ENCODE measurements at places on chromosomes 5 and 9.
A peak's percentile ranks its signal among the peaks of the same experiment; 100 is the strongest.

- no peaks in the 10 kb centered on the region for H3K27me3 ChIP-seq
- no peak overlapping the region for H3K4me3 ChIP-seq
- H3K27ac ChIP-seq, result peak overlapping the region; percentile 43
- no peak for DNase-seq
- H3K36me3 ChIP-seq, result peaks cover 8% of the 10 kb centered on the region
Measured at GRCh38 chr5:32280656-32281081, 32.1 kb downstream of the MTMR12 start.

DNA sequence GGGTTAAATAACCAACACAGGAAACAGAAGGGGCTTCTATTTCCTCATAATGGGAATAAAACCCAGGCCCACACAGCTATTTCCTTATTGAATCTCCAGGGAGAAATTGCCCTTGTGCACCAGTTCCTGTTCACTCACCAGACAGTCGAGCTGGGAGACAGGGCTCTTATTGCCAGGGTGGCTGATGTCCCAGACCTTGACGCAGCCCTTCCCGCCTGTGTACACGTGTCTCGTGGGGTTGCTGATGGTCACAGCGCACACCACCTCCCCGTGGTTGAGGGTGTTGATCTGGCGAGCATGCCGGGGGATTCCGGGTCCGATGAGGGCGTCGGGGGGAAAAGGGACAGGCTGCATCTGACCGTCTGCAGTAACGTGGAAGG lies 96.5 kb downstream of the TLE1 start:
- H3K4me1 ChIP-seq, result peaks cover 11% of the 10 kb centered on the region
- no peaks in the 10 kb centered on the region for H3K27me3 ChIP-seq
- H3K36me3 ChIP-seq, result peaks cover 71% of the 10 kb centered on the region

DNA sequence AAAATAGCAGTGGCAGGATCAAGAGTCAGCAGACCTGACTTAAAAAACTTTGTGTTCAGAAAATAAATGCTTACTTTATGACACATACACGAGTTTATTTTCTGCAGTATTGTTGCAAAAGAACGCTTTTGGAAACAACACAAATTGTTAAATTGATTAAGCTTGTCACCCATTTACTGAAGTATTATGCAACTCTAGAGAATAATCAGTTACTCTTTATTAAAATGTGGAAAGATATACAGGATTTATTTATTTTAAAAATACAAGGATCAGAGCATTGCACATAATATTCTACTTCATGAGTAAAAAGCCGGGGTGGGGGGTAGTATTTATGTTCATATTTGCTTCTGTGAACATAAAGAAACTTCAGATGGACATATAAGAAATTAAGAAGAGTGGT lies 20.0 kb downstream of the FYB1 start:
- DNase-seq, result no peak
- H3K27me3 ChIP-seq, result no peaks in the 10 kb centered on the region
- H3K36me3 ChIP-seq, result no peaks in the 10 kb centered on the region
- H3K4me1 ChIP-seq, result peaks cover 69% of the 10 kb centered on the region
- peak overlapping the region; percentile 14 for H3K27ac ChIP-seq
- no peak overlapping the region for H3K4me3 ChIP-seq

DNA sequence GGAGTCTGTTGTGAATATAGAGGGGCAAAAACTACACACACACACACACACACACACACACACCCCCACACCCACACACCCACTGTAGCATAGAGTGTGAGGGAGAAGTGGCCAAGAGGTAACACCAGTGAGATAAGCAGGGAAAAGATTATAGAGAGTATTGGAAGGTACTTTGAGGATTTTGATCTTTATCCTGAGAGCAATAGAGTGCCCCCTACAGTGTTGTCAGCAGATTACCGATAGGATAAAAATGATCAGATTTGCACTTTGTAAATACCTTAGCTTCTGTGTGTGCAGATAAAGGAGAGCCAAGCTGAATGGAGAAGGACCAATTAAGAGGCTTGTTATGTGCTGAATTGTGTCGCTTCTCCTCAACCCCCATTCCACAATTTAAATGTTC lies 32.3 kb downstream of the ERCC6L2 start:
- no peaks in the 10 kb centered on the region for H3K27me3 ChIP-seq
- H3K36me3 ChIP-seq, result peaks cover 3% of the 10 kb centered on the region
- no peak overlapping the region for H3K4me3 ChIP-seq
- no peak for DNase-seq

DNA sequence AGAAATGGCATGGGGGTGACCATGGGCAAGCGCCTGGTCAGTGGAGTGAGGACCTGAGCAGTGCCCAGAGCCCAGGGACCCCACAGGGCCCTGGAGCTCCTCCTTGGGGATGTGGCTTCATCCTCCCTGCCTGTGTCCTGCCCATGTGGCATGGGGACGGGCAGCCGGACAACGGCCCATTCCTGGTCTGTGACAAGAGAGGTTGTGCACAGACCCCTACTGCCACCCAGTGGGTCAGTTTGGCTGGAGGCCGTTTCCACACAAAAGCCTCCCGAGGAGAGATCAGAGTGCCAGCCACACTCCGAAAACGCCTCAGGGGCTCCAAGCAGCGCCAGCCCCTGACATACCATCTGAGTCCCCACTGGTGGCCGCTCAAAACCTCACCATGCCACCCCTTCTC lies 19.8 kb downstream of the SLC6A18 start:
- H3K27ac ChIP-seq, result no peak overlapping the region
- no peak for DNase-seq
- no peaks in the 10 kb centered on the region for H3K4me1 ChIP-seq
- H3K4me3 ChIP-seq, result no peak overlapping the region
- peaks cover 21% of the 10 kb centered on the region for H3K27me3 ChIP-seq

GRCh38 chr5:103178167-103178566 lies 58.1 kb downstream of the PPIP5K2 start:
- H3K27ac ChIP-seq, result no peak overlapping the region
- no peaks in the 10 kb centered on the region for H3K27me3 ChIP-seq
- no peaks in the 10 kb centered on the region for H3K4me1 ChIP-seq
- peaks cover 22% of the 10 kb centered on the region for H3K36me3 ChIP-seq

GRCh38 chr5:174680901-174681565 lies 43.3 kb upstream of the MSX2 start:
- H3K36me3 ChIP-seq, result no peaks in the 10 kb centered on the region
- no peak for DNase-seq
- H3K27me3 ChIP-seq, result no peaks in the 10 kb centered on the region
- H3K4me3 ChIP-seq, result no peak overlapping the region

GRCh38 chr5:170361116-170361515 lies 28.1 kb downstream of the KCNMB1 start:
- no peak overlapping the region for H3K27ac ChIP-seq
- peaks cover 12% of the 10 kb centered on the region for H3K4me1 ChIP-seq
- no peak overlapping the region for H3K4me3 ChIP-seq
- H3K27me3 ChIP-seq, result peaks cover 1% of the 10 kb centered on the region

GRCh38 chr9:83538172-83538889 lies at the start of gene FRMD3:
TSS of gene FRMD3 (minus strand) at chr9:83538401. CDS start at chr9:83538231, 170 bp downstream.
- peak within 1 kb of the TSS; percentile 59 for H3K4me3 ChIP-seq
- no peak within 1 kb of the TSS for H3K27ac ChIP-seq
- H3K36me3 ChIP-seq, result no peaks in the 10 kb centered on the region
- peaks cover 96% of the 10 kb centered on the region for H3K27me3 ChIP-seq
- peaks cover 4% of the 10 kb centered on the region for H3K4me1 ChIP-seq

DNA sequence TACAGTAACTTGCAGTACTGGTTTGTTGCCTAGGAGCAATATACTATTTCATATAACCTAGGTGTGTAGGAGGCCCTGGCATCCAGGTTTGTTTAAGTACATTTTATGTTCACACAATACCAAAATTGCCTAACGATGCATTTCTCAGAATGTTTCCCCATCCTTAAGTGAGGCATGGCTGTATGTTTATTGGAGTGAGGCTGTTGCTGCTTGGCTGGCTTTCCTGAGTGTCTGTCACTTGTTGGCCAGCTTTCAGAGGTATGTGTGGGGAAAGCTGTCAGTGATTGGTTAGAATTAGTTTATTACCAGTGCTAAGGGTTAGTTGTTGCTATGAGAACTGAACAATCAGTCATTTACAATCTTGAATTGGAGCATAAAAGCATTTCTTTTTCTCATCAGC lies 154.1 kb upstream of the CDH12 start:
- no peak overlapping the region for H3K4me3 ChIP-seq
- H3K27me3 ChIP-seq, result peaks cover 4% of the 10 kb centered on the region
- no peaks in the 10 kb centered on the region for H3K36me3 ChIP-seq
- DNase-seq, result no peak

GRCh38 chr5:71971862-71972261 lies 135.4 kb upstream of the MAP1B start:
- H3K27ac ChIP-seq, result no peak overlapping the region
- peaks cover 5% of the 10 kb centered on the region for H3K4me1 ChIP-seq
- DNase-seq, result no peak
- H3K27me3 ChIP-seq, result no peaks in the 10 kb centered on the region
- no peak overlapping the region for H3K4me3 ChIP-seq

DNA sequence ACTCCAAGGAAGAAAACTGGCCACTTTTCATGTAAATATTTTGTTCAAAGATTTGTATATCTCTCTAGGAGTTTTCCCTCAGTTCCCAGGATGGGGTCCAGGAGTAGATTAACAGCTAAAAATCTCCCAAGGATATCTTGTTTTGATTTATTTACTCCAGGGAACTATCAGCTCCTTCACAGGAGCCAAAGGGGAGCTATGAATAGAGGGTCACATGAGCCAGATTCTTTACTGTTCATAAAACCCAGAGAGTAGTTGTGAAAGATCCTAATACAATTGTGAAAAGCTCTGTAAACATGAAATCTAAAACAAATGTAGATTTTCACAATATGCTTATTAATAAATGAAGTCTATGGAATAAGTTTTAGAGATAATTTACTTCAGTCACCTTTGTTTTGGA lies 16.9 kb downstream of the DIMT1 start:
- peak overlapping the region; percentile 21 for H3K27ac ChIP-seq
- H3K4me1 ChIP-seq, result peaks cover 15% of the 10 kb centered on the region
- peaks cover 18% of the 10 kb centered on the region for H3K36me3 ChIP-seq
- no peaks in the 10 kb centered on the region for H3K27me3 ChIP-seq

DNA sequence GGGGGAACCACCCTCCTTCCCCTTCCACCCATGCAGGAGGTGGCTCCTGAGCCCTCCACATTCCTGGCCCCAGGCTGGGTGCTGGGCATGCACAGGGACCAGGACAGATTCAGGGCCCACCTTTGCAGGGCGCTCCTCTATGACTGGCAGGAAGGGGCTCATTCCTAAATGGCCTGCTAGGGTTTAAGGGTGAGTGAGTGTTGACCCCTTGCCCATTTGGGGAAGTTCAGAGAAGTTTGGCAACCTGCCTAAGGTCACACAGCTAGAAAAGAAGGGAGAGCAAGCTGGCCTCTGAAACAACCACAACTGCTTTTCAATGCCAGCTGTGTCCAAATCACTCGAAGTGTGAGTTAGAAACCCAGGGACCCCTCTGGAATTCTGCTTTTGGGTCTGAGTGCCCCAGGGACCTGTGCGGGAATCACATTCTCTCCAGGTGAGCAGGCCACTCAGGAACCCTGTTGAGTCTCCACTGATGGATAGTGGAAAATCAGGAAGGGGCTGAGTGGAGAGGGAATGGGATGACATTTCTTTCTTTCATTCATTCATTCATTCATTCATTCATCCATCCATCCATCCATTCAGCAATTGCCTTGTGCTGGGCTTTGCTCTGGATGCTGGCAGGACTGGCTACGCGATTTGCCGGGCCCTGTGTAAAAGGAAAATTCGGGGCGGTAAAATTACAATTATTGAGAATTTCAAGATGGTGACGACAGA lies 191.9 kb downstream of the C9orf50 start:
- no peak overlapping the region for H3K4me3 ChIP-seq
- DNase-seq, result no peak
- H3K36me3 ChIP-seq, result no peaks in the 10 kb centered on the region

- DNase-seq, result no peak
- H3K27me3 ChIP-seq, result no peaks in the 10 kb centered on the region
- H3K27ac ChIP-seq, result no peak overlapping the region
- peaks cover 16% of the 10 kb centered on the region for H3K36me3 ChIP-seq
- no peaks in the 10 kb centered on the region for H3K4me1 ChIP-seq
Measured at GRCh38 chr5:171863935-171864334, 78.3 kb downstream of the SMIM23 start.

GRCh38 chr5:131563434-131564228 lies 71.4 kb downstream of the RAPGEF6 start:
- peaks cover 8% of the 10 kb centered on the region for H3K4me1 ChIP-seq
- H3K4me3 ChIP-seq, result no peak overlapping the region
- peaks cover 12% of the 10 kb centered on the region for H3K36me3 ChIP-seq
- DNase-seq, result no peak
- H3K27me3 ChIP-seq, result no peaks in the 10 kb centered on the region

GRCh38 chr5:103360475-103360874 lies 101.9 kb downstream of the MACIR start:
- no peaks in the 10 kb centered on the region for H3K36me3 ChIP-seq
- H3K4me3 ChIP-seq, result no peak overlapping the region
- DNase-seq, result no peak
- no peaks in the 10 kb centered on the region for H3K27me3 ChIP-seq
- H3K4me1 ChIP-seq, result peaks cover 30% of the 10 kb centered on the region
- H3K27ac ChIP-seq, result no peak overlapping the region

DNA sequence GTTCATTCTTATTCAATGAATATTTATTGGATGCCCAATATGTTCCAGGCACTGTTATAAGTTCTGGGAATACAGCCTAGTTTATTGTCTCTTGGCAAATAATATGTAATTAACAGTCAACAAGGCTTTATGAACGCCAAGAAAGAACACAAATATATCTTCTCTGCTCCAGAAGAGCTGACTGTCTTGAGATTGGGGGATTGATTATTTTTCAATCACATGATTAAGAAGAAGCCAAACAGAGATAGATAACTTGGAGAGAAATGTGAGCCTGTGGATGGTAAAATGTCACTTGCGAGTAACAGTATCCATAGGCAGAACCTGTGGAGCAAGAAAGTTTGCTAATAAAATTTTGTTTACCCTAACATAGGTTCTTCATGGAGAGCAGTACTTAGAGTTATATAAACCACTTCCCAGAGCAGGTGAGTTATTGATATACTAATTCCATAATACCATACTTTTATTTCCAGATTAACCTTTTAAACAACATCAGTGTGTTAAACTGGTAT lies 49.4 kb downstream of the HSD17B4 start:
- no peaks in the 10 kb centered on the region for H3K27me3 ChIP-seq
- peaks cover 44% of the 10 kb centered on the region for H3K36me3 ChIP-seq
- H3K4me3 ChIP-seq, result no peak overlapping the region
- H3K27ac ChIP-seq, result no peak overlapping the region

DNA sequence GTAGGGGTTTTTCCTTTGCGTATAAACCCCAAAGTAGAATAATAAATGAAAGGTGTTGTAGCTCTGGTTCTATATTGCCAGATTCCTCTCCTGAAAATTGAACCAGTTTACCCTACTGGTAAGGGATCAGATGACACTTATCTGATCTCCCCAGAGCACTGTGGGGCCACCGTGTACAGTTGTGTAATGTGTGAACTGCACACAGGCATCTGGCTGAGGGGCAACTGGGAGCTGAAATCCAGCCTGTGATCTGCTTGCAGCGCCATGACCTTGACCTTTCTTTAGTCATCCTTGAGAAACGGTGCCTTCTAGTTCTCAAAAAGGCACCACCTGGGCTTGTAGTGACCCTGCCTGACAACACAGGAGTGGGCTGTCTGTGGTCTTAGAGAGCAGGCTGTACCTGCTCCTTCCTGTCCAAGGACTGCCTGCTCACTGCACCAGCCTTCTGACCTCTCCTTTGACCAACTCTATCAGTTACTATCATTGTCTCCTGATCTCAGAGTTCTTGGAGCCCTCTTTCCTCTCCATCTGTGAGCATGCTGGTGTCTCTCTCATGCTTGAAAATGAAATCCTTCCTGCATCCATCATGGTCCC lies 40.2 kb downstream of the PDE6A start:
- no peak overlapping the region for H3K4me3 ChIP-seq
- DNase-seq, result no peak
- no peak overlapping the region for H3K27ac ChIP-seq
- H3K27me3 ChIP-seq, result no peaks in the 10 kb centered on the region
- no peaks in the 10 kb centered on the region for H3K36me3 ChIP-seq
- peaks cover 7% of the 10 kb centered on the region for H3K4me1 ChIP-seq

- H3K4me1 ChIP-seq, result peaks cover 10% of the 10 kb centered on the region
- no peak overlapping the region for H3K27ac ChIP-seq
- H3K4me3 ChIP-seq, result no peak overlapping the region
- no peaks in the 10 kb centered on the region for H3K36me3 ChIP-seq
Measured at GRCh38 chr5:18114151-18114757, 480.0 kb downstream of the TAF11L14 start.

All from mesothelial cell of epicardium (in vitro differentiated cells).